B cell (primary cell): ENCODE measurements at places on chromosomes 7 and 10. TPM values are rescaled to one million over a fixed set of nuclear protein-coding genes. Genes with fewer than 3 reads are reported as not detected.

- DNase-seq = no peak
Observed at GRCh38 chr7:31027161-31027965, 24.7 kb upstream of the ADCYAP1R1 start.

- DNase-seq = no peak
Observed at GRCh38 chr7:39616138-39616537, 7.2 kb upstream of the RALA start.

- DNase-seq = no peak
Observed at GRCh38 chr7:97731736-97732564, at the start of gene TAC1. Gene TAC1, plus strand, starts transcription at chr7:97732086. Its CDS starts 527 bp downstream, at chr7:97732613.

GRCh38 chr7:55022002-55022985 is 3.5 kb downstream of the EGFR start:
- no peak for DNase-seq

- DNase-seq = no peak
Observed at GRCh38 chr10:123999956-124000615, 93.3 kb downstream of the CHST15 start.

The FKBP6 gene
- not detected in 2 replicates for total RNA-seq

The IFIT1B gene
- total RNA-seq = not detected in 2 replicates

The ZNF853 gene
- total RNA-seq = 5.2 and 6.3 TPM in 2 replicates
